ENCODE measurements at places on chromosomes 12 and 14.

DNA sequence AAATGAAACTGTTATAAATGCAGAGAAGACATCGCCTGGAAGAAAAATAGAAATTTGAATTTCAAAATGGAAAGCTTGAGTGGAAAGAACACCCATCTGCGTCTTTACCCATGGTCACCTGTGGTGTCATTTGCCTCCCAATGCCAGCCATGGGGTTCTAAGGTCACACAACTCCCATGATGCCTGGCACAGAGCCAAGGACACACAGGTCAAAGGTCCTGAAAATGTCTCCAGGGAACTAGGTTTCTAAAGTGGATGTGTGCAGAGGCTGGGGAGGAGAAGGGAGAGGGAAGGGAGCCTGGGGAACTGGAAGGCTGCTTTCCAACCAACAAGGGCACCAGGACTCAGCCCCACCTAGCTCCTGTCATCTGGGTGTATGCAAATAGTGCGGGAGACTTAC is 724.0 kb upstream of the TMEM132C start:
- DNase-seq = no peak

DNA sequence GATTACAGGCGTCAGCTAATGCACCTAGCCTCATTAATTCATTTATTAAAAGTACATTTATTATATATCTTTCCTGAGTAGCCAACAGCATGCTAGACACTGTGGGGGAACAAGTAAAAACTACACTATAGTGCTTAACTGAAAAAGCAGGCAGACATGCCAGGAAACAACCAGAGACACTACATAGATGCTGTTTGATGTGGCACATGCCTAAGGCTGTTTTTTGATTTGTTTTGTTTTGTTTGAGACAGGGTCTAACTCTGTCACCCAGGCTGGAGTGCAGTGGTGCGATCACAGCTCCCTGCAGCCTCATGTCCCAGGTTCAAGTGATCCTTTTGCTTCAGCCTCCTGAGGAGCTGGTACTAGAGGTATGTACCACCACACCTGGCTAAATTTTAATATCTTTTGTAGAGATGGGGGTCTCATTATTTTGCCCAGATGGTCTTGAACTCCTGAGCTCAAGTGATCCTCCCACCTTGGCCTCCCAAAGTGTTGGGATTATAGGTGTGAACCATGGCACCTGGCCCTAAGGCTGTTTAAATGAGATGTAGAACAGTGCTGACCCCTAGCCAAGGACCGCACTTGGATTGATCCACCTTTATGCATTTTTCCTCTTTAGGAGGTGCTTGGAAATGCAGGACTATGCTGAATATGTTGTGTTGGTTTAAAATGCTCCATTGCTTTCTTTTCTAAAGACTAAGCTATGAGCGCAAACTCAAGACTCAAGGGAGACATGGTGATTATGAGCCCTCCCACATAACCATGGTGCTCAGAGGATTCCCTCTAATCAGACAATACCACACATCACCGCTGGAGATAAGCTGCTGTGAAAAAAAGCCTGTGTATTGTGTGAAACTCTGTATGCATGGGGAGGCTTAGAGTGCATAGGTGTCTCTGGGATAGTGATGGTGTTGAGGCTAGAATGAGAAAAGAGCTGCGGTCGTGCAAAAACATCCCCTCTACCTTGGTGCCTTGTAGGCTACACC is 10.5 kb upstream of the C14orf93 start:
- no peak for DNase-seq

- DNase-seq = no peak
These were observed 137.1 kb upstream of the VRK1 start for GRCh38 chr14:96660123-96660522.

GRCh38 chr12:99984271-99985128 is at the start of gene ANKS1B:
ANKS1B (minus strand) TSS chr12:99984936; CDS start chr12:99984237, 699 bp downstream.
- no peak for DNase-seq

GRCh38 chr12:58668871-58669270 is 251.4 kb downstream of the LRIG3 start:
- no peak for DNase-seq

DNA sequence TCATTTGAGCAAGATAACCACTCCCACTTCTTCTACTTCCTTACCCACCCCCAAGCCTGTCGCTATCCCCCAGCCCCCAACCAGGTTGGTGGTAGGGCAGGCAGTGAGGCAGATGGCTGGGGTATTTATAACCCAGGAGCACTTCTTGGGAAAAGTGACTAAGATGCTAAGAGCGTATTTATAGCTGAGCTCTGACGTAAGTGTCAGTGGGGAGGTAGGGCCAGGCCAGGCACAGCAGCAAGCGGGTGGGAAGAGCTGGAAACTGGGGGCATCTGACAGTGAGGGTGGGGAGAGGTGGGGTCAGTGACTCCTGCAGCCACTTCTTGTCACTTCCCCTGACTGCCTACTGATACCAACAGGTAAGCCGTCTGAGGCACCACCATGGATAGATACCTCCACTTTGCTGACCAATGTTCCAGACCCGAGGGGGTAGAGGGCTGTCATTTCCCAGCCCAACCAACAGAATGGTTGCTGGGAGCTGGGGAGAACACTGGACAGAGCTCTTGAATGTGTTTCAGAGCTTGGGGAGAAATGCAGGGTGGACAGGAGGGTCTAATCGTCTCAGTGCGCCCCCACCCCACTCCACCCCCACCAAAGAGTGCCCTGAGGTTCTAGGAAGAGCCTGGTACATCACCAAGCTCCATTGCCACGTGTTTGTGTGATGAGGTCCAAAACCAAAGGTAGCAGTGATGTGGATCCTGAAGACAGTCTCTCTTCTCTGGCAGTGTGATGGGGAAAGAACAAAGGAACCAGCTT is 2.7 kb upstream of the INHBE start:
- no peak for DNase-seq

- DNase-seq = no peak
These were observed 6.6 kb downstream of the PTHLH start for GRCh38 chr12:27965966-27966365.

- DNase-seq = no peak
These were observed 36.4 kb downstream of the PITPNM2 start for GRCh38 chr12:123114304-123115083.

DNA sequence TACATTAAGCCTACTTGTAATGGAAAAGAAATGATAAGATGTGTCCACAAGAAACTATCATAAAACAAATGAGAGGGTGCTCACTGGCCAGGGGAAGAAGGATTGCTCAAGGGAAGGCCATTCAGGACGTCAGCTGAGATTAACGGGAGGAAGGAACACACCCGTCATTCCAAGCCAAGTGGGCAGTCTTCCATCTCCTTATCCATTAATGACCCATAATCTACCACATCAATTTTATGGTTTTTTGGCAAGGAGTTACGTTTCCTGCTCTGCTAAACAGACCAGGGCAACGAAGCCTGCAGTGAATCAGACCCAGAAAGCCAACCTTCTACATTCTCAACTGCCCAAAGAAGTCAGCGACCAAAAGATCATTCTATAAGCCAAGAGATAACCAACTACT is 25.1 kb downstream of the PRKAB1 start:
- no peak for DNase-seq

- no peak for DNase-seq
These were observed 734.9 kb upstream of the USP15 start for GRCh38 chr12:61525331-61525730.

GRCh38 chr12:57759360-57759980 is 4.6 kb downstream of the MARCHF9 start:
- DNase-seq = no peak

DNA sequence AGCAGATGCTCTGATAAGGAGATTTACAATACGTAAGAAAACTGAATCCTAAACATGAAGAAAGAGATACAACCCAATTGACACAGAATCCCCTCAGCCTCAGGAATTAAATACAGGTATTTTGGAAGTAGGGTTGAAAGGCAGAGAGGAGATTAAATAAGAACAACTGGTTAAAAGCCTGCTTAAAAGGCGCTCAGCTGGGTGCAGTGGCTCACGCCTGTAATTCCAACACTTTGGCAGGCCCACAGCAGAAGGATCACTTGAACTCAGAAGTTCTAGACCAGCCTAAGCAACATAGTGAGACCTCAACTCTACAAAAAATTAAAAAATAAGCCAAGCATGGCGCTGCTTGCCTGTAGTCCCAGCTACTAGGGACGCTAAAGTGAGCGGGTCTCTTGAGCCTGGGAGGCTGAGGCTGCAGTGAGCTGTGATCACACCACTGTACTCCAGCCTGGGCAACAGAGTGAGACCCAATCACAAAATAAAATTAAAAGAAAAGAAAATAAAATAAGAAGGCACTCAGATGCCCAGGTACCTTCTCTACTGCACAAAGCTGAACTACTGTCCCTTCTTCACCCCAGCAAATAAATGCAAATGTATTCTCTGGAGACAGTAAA is 32.9 kb downstream of the MED13L start:
- DNase-seq = no peak

GRCh38 chr14:43135877-43136411 is 1371.1 kb downstream of the FSCB start:
- DNase-seq = no peak

GRCh38 chr12:54052438-54053002 is 1.1 kb upstream of the HOXC4 start:
- DNase-seq = no peak

GRCh38 chr12:130555628-130556485 is 160.2 kb downstream of the RIMBP2 start:
- DNase-seq = no peak

DNA sequence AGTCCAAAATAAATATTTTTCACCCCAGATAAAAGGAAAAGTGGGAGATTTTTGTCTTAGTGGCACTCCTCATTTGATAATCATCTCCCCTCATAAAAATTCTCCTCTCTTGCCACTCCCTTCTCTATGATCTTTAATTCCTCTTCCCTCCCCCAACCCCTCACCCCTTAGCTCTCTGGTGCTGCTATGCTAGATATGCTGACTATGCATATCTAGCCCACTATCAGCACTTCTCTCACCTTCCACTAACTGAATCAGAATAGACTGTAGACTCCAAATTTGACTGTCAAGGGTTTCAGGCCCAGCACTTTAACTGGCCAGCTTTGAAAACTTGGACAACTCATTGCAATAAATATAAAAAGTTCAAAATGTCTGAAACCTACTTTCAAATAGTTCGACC is 254.2 kb downstream of the ETNK1 start:
- no peak for DNase-seq

- no peak for DNase-seq
These were observed 112.3 kb downstream of the SLC25A47 start for GRCh38 chr14:100435459-100435858.

GRCh38 chr12:58931518-58931917 is 11.2 kb upstream of the LRIG3 start:
- DNase-seq = no peak

DNA sequence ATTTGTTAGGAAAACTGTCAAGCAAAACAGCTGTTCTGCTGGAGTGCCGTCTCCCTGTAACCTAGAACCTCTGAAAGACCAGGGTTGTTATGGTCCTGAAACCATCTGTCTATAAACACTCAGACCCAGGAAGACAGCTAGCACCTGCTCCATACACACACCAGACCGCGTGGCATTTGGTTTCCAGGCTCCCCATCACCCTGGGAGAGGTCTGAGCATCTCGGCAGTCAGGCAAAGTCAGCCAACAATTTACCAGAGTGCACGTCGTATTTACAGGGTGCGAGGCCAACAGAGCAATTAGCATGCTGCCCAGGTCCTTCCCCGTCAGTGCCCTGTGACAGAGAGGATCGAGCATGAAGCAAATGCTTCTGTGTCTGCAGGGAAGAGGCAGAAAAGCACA is 272.5 kb downstream of the SLC15A4 start:
- no peak for DNase-seq

DNA sequence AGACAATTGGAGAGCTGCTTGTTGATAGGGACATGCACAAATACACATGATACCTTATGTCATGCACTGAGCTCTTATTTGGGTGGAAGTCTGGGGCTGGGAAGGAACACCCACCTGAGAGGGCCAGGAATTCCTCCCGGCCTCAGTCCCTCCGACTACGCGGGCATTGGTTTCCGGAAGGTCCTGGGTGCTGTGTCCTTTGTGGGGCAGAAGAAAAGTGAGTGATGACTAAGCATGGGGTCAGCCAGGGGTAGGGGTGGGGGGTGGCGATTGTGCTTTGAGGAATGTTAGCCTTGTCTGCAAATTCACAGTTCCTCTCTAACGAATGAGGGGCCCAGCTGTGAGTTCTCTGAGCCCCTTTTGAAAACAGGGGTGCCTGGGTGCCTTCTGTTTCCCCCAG is 798 bp downstream of the CELA1 start:
- no peak for DNase-seq

Measured in stimulated activated CD4-positive, alpha-beta T cell treated with anti-CD3 and anti-CD28 coated beads, Interleukin-12 subunit alpha, Interleukin-12 subunit beta, amount 100 ng/mL, for 24 hours (primary cell).